Glomerular endothelial cell (primary cell): ENCODE measurements at places on chromosomes 1 and 21. TPM values are rescaled to one million over a fixed set of nuclear protein-coding genes. Genes with fewer than 3 reads are reported as not detected.

Gene RGSL1
- total RNA-seq, result not detected in 2 replicates

Gene RAB7B
- 0.63 TPM in 1 of 2 replicates, not detected in the other for total RNA-seq

Gene ZNF695
- 0.87 and 2.3 TPM in 2 replicates for total RNA-seq

Gene SLC22A15
- under 0.01 and 0.10 TPM in 2 replicates for total RNA-seq

Gene TTLL7
- total RNA-seq, result 3.8 and 6.1 TPM in 2 replicates

DNA sequence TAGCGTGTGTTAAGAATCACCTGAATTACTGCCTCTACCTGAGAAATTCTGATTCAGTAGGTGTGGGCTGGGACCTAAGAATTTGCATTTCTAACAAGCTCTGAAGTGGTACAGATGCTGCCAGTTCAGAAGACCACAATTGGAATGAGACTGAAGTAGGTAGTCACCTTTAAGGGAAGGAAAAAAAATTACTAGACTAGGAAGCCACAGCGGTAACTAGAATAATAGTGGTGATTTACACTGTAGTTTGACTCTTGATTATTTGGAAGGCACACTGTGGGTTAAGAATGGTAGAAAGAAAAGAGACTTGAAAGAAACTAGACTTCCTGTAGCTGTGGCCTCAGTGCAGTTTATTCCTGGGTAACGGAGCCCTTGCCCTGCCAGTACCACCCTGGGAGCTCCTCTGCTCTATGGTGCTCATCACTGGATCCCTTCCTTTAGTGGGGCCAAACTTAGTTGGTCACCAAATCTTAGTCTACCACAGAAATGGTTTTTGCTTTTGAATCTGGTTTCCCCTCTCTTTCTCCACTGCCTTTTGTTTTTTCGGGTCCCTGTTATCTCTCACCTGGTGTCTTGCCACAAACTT lies 43.6 kb downstream of the ARID1A start:
- no peak for DNase-seq

DNA sequence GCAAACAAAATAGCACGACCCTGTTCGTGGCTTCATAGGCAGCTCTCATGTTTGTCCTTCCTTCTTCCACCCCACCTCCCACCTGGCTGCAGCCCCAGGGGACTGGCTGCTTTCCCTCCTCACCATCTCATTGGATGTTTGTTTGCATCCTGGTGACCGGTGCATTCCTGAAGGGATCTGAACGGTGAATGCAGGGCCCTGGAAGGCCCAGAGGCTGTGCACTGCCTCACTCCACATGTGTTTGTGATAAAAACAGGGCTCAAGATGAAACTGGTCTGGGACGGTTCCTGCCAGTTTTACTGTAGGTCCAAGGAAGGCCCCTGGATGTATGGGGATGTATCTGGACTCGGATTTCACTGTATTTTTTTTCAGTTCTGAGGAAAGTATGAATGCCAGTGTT lies 42.8 kb downstream of the CNN3 start:
- no peak for DNase-seq

DNA sequence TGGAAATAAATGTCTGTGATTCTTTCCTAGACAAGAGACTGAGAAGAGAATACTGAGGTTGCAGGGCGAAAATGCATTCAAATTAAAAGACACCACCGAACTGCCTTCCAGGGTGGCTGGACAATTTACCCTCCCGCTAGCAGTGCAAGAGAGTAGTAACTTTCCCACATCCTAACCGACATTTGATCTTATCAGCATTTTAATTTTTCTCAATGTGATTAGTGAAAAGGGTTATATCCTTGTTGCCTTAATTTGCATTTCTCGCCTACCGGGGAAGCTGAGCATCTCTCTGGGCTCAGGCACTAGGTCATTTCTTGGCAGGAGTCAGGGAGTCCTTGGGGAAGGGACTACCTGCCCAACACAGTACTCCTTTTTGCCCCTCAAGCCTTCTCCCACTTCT lies 2.8 kb downstream of the TNFRSF8 start:
- DNase-seq, result no peak

DNA sequence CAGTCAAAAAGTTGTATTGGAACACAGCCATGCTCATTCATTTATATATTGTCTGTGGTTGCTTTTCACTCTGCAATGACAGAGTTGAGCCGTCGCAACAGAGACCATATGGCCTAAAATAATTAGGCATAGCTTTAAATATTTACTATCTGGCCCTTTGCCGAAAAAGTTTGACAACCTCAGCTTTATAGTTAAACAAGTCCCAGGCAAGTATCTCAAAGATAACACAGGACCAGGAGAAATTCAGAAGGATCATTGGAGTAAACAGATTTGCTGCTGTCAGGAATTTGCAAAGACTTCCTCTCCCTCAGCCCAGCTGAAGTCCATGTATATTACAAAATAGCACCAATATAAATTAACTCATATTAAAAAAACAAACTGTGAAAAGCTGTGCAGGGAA lies 34.4 kb downstream of the NID1 start:
- DNase-seq, result no peak

DNA sequence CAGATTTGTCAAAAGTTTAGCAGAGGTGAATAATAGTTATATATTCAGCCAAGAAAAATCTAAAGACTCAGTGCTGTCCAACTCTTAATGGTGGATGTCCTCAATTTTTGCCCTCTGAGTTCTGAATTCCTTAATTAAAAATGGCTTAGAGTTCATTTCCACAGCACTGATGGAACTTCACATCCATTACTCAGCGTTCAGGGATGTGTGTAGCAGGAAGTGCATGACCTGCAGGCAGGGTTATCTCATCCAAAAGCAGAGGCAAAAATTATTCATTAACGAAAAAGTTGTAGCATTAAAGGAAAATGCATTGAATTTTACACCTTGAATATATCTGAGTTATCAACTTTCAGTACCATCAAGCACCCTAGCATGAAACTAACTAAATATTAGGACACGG lies 96.7 kb downstream of the ZP4 start:
- no peak for DNase-seq

- no peak for DNase-seq
Measured at GRCh38 chr1:247367786-247368422, 36.2 kb upstream of the ZNF496 start.

DNA sequence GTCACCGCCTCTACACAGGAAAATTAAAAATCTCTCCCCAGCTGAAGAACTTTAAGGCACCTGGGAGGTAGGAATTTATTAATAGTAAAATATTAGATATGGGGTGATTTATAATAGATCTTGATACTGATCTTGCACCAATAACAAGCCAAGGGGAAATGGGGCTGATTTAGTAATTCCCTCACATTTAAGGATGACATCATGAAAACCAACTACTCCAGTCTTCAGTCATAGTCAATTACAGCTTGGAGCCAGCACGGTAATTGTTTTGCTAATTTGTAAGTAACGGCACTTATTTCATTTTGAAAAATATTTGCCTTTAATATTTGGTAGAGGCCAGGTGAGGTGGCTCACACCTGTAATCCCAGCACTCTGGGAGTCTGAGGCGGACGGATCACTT lies 92.8 kb downstream of the TGFBR3 start:
- DNase-seq, result no peak

GRCh38 chr1:244395965-244396364 lies 55.7 kb downstream of the ADSS2 start:
- no peak for DNase-seq

- DNase-seq, result no peak
Measured at GRCh38 chr1:150165622-150166612, 16.2 kb downstream of the PLEKHO1 start.

DNA sequence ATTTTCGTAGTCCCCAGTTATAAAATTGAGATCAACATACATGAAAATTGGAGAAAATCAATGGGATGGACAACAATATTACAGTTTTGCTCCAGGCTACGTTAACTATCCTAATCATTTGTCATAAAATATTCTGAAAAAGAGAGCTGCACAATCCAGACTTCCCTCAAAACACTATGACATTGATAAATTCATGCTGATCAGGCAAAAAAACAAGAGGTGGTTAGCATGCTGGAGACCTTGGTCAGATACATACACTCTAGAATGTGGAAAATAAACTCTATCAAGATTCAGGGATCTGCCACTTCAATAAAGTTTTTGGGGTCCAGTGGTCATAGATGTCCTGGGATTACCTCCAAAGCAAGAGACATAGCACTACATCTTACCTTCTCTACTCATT lies 32.5 kb upstream of the ARHGAP29 start:
- no peak for DNase-seq
